ENCODE measurements at places on chromosomes 5 and 9.

- DNase-seq, result no peak
Measured at GRCh38 chr5:29697785-29698414, 1495.6 kb upstream of the CDH6 start.

- no peak for DNase-seq
Measured at GRCh38 chr9:92480291-92480771, 2.0 kb downstream of the ASPN start.

- no peak for DNase-seq
Measured at GRCh38 chr9:5529683-5530221, 19.4 kb downstream of the PDCD1LG2 start.

DNA sequence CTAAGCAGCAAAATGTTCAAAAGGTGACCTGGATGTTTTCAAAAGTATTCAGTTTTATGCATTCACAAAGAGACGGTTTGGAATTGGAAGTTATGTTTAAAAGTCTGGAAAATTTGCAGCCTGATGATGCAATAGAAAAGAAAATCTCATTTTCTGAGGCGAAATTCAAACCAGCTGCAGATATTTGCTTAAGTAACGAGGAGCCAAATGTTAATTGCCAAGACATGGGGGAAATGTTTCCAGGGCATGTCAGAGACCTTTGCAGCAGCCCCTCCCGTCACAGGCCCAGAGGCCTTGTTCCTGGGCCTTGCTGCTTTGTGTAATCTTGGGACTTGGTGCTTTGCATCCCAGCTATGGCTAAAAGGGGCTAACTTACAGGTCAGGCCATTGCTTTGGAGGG is 228.2 kb downstream of the MAN2A1 start:
- no peak for DNase-seq

- DNase-seq, result no peak
Measured at GRCh38 chr9:106074006-106074405, 379.7 kb downstream of the TMEM38B start.

- no peak for DNase-seq
Measured at GRCh38 chr5:58403822-58404433, 56.0 kb downstream of the PLK2 start.

- no peak for DNase-seq
Measured at GRCh38 chr9:70805949-70806348, 315.5 kb downstream of the TRPM3 start.

- no peak for DNase-seq
Measured at GRCh38 chr9:16145196-16145950, 592.5 kb downstream of the CCDC171 start.

- DNase-seq, result no peak
Measured at GRCh38 chr9:133735931-133736330, 2.2 kb downstream of the SARDH start.

DNA sequence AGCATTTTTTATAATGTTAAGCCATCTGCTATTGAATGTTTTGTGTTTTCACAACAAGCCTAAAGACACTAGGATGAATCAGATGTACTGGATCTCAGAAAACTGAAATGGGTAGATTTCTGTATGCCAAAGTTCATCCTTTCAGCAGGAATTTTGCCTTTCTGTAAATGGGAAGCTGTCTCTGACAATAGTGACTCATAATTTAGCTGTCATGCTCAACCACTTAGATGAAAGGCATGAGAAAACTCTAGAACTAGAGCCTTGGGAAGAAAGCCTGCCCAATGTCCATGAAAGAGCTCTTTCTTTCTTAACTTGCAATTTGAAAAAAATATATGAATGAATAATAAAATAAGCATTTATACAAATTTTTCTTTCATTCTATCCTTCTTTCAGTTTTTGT is 616.0 kb upstream of the EDIL3 start:
- DNase-seq, result no peak

DNA sequence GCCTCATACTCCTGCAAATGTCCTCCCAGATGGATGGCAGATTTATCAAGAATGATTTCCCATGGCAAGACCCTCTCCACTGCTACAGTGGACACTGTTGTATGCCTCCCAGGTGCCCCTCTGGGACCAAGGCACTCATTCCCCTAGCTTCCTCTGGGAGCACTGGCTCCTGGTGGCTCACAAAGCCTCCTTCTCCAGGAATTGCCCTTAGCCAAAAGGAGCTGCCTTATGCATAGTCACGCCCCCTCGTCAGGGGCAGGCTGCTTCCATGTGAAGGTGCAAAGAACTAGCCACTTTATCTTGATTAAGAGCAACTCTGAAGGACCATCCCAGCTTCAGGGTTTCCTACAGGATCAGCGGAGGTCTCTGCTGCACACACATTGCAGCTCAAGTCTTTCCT is 358.1 kb downstream of the CDK5RAP2 start:
- no peak for DNase-seq

DNA sequence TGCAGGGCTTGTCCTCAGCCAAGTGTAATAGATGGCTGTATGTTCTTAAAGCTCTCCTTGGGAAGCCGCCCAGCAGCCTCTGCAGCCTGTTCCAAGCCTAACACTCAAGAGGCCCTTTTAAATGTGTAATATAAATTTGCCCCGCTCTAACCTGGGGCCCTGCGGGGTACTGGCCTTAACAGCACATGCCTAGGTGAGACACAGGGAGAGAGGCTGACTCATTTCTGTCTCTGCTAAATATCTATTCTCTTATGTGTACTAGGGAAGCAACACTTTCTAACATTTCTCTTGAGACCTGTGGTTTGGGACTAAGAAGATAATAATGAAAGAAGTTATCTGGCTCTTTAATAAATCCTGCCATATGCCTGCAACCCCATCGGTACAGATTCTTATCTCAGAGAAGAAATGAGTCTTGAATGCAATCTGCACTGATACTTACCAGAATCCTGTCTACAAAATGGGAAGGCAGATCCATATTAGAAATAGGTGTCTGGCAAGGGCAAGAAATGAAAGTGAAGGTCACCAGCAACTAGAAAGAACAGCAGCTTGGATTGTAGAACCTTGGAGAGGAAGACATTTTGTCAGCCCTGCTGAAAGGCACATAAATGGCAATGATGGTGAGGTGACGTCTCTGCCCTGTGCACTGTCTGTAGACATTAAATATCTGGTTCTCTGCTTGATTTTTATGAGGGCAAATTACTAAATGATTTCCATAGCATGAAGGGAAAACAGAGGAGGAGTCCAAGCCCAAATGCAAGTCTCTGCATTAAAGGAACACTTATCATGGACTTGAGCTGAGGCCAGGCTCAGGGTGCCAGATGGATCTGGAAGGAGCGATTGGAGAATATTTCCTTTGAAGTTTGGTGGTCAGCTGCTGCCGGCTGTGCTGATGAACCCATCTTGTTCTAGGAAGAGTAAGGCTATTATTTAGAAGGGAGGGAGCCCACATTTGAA is 14.5 kb upstream of the TGFBI start:
- DNase-seq, result no peak

GRCh38 chr9:27293996-27294395 is 3.0 kb downstream of the EQTN start:
- no peak for DNase-seq

GRCh38 chr5:175657593-175658271 is at the start of gene HRH2:
Gene HRH2, plus strand, starts transcription at chr5:175658071. Its CDS starts 25,163 bp downstream, at chr5:175683234.
- DNase-seq, result no peak

DNA sequence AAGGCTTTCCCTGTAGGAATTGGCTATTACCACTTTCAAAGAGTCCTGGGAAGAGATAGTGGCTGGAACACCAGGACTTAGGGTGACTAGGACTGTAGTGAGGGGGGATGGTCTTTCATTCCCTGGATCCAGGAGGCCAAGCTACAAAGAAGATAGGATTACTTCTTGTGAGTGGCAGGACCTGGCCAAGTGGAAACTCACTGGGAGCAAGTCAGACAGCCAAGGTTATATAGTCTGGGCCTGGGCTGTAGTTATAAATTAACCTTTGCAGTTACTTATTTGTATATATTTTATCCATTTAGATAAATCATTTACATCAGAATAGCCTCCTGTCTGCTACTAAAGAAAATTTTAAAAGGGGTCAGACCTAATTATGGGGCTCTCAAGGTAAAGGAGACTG is 124.3 kb downstream of the TLR4 start:
- no peak for DNase-seq

- DNase-seq, result no peak
Measured at GRCh38 chr5:167763772-167764171, 527.7 kb upstream of the WWC1 start.

DNA sequence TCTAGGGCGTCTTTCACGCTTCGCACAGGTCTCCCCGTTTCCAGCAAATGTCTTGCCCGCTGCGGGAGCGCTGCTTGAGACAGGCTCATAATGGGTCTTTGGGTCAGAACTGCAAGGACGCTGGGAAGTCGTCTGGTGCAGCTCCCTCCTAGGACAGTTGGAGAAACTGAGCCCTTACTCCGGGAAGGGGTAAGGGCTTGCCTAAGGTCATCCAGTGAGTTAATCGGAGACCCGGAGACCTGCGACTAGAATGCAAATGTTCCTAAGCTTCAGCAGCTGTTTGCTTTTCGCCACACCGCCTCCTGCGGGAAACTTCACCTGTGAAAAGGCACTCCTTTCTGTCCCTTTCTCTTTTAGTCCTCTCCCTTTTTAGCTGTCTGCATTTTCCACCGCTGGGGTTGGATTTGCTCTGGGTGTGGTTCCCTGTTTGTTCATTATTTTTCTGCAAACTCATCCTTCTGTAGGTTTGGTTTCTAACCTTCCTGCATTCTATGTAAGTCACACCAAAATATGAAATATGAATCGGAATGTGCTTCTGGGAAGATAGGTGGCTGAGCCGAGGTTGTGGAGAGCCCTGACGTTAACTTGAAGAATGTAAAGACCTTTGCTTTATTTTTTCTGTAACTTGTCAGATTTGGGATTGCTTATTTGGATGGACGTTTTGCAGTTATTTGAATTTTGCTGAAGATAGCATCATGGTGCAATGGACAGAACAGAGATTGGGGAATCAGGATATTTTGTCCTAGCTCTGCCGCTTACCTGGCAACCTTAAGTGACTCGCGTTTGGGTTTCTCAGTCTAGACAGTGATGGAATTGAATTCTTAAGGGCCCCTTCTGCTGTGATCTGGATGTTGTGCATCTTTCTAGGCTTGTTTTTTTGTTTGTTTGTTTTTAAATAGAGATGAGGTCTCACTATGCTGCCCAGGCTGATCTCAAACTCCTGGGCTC is 909 bp downstream of the SLC36A1 start:
- no peak for DNase-seq

- no peak for DNase-seq
Measured at GRCh38 chr9:6870650-6871477, 113.1 kb downstream of the KDM4C start.

GRCh38 chr9:12920437-12920836 is 145.6 kb downstream of the LURAP1L start:
- no peak for DNase-seq

- DNase-seq, result no peak
Measured at GRCh38 chr9:88319936-88320747, 68.1 kb upstream of the SPIN1 start.

- no peak for DNase-seq
Measured at GRCh38 chr9:114006931-114007691, 71.0 kb downstream of the AMBP start.

DNA sequence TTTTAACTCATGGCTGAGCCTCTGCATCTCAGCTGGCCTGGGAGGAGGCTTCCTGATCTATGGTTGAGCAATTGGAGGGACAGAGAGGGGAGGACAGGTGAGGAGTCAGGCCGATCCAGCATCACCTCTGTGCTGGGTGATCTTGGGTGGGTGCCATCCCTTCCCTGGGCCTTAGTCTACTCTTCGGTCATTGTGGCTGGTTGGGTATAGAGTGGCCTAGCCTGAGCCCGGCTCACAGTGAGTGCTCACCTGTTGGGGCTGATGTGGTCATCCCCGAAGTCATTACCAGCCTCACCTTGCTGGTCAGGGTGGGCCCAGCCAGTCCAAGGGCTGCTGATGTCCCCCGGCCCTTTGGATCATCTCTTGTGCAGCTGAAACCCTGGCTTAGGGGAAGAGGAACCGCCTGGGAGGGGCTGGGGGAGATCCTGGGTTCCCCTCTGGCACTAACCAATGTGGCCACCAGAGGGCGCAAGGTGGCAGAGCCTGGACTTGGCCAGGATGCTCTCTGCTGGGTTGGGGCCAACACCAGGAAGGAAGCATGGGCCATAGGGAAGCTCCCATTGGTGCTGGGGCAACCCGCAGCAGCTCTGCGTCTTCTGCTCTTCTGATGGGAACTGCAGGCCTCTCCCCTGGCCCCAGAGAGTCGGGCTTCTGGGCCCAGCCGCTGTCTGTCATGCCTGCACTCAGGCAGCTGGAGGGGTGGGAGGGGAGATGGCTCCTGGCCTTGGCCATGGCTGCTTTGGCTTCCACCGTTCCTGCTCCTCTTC is 17.3 kb upstream of the ODF2 start:
- DNase-seq, result peak; percentile 20

DNA sequence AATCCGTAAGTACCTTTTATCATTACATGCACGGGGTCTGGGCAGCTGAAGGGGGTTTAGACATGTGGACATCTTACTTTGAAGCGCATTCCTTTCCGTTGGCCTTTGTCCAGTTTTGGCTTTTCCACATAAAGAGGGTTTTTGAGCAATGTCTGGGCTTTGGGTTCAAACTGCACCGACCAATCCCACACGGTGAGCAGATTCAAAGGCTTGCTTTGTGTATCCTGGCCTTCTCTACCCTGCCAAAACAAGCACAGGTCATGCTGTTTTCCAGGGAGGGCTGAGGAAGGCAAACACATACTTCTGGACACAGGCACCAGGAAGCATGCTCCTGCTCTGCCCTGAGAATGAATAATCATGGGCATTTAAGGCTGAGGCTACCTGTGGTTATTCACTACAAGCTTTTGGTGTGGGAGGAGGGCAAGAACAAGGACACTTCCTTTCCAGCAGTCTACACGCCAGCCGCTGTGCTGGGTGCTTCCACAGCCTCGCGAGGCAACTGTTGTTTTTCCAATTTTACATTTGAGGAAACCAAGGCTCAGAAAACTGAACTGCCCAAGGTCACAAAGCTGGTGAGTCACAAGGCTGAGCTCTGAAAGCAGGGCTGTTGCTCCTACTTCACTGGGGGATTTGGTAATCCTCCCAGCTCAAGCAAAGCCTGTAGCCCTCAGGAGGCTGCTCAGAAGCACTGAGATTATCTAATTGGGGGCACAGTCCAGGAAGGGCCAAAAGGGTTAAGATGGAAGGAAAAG is 59.8 kb upstream of the GOLPH3 start:
- no peak for DNase-seq

- no peak for DNase-seq
Measured at GRCh38 chr9:137233143-137233980, 2.7 kb downstream of the SLC34A3 start.

DNA sequence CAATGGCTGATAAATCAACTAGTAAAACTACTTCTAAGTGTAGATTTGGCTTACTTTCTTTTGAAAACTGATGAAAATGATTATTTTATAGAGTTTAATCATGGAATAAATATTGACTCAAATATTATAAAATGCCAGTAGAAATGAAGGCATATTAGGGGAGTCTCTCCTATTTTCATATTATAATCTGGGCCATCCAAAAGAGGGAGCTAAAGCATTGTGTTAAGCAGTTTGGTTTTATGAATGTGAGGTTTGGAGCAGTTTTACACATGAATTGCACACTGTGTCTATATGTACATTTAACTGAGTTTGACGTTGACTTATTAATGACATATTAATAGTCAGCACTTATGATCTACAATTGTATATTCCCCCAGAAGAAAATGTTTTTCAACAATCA is 17.4 kb downstream of the CDH9 start:
- no peak for DNase-seq

- DNase-seq, result no peak
Measured at GRCh38 chr9:38017149-38017884, 51.7 kb downstream of the SHB start.

All from GOT3 (cell line).